NCI-H446 (cell line): ENCODE measurements at places on chromosomes 2 and 18.

DNA sequence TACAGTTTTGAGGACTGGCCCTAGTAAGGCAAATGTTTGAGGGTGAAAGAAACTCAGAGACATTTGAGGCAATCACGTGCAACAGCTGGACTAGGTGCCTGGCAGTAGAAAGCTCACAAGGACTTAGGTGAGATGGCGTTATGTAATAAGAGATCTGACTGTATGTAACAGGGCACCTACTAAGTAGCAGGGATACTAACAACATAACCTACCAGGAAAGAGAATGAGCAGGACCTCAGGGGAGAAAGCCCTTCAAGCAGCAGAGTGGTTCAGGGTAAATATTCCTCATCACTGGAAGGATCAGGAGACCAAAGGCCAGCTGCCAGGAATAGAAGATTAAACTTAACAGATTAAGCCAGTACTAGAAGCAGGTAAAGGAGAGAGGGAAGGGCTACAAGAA lies 53.4 kb downstream of the ARHGAP15 start:
- DNase-seq = no peak

DNA sequence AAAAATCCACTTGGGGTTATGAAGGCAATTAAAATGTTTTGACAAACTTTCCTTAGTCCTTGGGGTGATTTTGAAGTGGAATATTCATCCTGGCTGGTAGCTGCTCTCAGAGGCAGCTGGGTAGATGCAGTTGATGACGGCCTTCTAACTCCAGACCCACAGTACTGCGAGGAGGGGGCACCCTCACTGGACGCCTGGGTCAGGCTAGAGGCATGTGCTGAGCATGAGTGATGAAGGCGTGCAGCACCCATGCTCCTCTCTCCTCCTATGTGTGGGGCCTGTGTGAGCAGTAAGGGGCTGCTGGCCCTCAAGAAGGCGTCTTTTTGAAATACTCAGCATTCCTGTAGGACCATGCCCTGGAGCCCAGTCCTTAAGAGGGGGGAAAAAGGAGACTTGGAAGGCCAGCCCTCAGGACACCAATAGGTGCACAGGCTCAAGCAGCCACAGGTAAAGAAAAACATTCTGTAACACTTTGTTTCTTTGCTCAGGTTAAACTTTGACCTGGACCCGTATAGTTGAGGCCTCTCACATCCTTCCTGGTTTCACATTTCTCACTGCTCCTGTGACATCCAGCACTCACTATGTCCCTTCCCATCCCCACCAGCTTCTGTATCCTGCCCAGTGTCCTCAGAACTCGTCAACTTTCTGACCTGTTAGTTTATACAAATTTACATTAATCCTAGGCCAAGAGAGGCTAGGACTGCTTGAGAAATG lies 64.4 kb downstream of the CD8B2 start:
- DNase-seq = no peak

DNA sequence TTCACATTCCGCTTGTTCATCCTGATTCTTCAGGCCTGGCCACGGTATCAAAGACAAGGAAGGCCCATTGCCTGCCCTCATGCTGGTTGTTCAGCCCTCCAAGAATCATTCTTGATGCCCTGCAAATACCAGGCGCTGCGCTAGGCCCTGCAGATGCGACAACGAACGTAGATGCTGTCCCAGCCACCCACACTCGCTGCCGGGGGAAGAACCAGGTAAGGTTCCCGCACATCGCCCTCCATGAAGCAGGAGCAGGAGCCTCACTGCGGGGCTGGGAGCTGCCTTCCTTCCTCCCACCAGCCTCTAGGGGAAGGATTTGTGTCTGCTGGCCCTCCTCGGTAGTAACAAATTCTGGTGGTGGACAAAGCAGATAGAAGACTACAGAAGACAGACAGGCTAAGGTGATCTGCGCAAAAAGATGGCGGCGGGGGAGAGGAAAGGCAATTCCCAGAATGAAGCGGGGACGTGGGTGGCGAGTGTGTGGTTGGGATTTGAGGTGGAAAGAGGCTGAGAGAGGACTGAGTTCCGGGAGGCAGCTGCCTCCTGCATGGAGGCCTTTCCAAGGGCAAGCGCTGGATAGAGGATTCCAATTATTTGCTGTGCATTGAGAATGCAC lies 19.8 kb upstream of the GPR55 start:
- no peak for DNase-seq

DNA sequence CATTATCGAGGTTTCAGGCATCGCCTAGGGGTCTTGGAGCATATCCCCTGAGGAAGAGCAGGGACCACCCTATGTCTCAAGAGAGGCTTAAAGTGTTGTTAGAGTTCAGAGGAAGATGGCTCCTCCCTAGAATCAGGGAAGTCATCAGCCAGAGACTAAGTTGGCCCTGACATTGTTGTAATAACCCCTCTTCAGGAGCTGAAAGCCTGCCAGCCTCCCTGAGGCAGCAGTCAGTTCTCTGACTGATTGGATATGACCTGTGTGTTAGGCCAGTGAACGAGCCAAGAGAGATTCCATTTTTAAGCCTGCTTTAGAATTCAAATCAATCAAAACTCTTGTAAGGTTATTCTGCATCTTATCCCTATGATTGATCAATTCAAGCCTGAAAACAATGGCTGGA lies 34.9 kb downstream of the ARHGAP28 start:
- DNase-seq = no peak

- DNase-seq = no peak
Observed at GRCh38 chr18:65661391-65661790, 89.4 kb upstream of the CDH7 start.
